ENCODE measurements at places on chromosomes 12 and 14. TPM values are rescaled to one million over a fixed set of nuclear protein-coding genes. Genes with fewer than 3 reads are reported as not detected.

DNA sequence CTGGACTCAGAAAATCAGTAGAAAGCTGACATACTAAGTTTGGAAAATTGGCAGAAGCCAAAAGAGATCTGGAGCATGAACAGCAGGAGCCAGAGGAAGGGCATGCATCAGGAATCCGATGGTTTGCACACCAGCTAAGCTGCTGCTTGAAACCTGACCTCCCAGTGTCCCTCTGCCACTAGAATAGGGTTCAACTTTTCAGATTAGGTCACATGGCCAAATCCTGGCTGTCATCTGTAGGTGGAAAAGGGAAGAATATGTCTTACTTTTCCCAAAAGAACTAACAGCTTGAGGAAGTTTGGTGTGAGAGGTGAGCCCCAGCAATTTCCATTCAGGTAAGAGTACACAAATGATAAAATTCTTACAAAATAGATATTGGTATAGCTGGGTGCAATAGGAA lies 732.6 kb downstream of the RERGL start:
- DNase-seq = no peak
- no peak overlapping the region for H3K27ac ChIP-seq
- no peaks in the 10 kb centered on the region for H3K36me3 ChIP-seq
- no peak overlapping the region for H3K4me3 ChIP-seq
- no peaks in the 10 kb centered on the region for H3K27me3 ChIP-seq
- no peaks in the 10 kb centered on the region for H3K4me1 ChIP-seq

DNA sequence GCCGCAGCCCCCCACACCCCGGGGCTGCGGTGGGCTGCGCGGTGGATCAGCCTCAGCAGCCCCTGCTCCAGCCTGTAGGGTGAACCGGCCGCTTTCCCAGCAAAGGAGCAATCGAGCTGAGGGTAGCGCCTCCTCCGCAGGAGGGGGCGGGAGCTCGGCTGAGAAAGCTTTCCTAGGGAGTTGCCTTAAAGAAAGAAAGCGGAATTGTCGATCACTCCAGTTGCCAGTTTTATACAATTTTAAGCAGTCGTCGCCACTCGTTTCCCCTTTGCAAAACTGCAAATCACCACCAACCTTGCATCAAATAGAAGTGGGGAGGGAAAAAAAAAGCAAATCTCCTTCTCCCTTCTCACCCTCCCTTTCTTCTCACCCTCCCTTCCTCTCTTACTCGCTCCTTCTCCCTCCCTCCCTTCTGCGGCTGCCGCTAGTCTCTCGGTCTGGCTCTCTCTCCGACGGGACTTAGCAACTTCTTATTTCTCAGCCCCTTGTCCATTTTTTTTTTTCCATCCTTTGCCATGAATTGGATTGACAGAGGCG lies at the start of gene PDE3A:
Gene PDE3A (plus strand): TSS at position 424 of the 537 bp plus-strand sequence. CDS start 748 bp downstream, outside the sequence.
- no peaks in the 10 kb centered on the region for H3K4me1 ChIP-seq
- H3K27me3 ChIP-seq = no peaks in the 10 kb centered on the region
- peak within 1 kb of the TSS; percentile 85 for H3K27ac ChIP-seq
- peak; percentile 81 for DNase-seq
- H3K36me3 ChIP-seq = no peaks in the 10 kb centered on the region

GRCh38 chr14:95352481-95352880 lies 32.8 kb upstream of the CLMN start:
- H3K36me3 ChIP-seq = no peaks in the 10 kb centered on the region
- H3K27ac ChIP-seq = no peak overlapping the region
- no peaks in the 10 kb centered on the region for H3K4me1 ChIP-seq
- H3K27me3 ChIP-seq = no peaks in the 10 kb centered on the region

The MSI1 gene
- total RNA-seq = 16.0 TPM

GRCh38 chr14:58356268-58356667 lies 39.5 kb upstream of the TOMM20L start:
- DNase-seq = no peak
- H3K27me3 ChIP-seq = no peaks in the 10 kb centered on the region
- H3K36me3 ChIP-seq = peaks cover 14% of the 10 kb centered on the region
- no peak overlapping the region for H3K27ac ChIP-seq
- H3K4me3 ChIP-seq = no peak overlapping the region

- DNase-seq = no peak
- no peak overlapping the region for H3K4me3 ChIP-seq
- no peak overlapping the region for H3K27ac ChIP-seq
- no peaks in the 10 kb centered on the region for H3K27me3 ChIP-seq
These were observed 93.1 kb downstream of the ADCK1 start for GRCh38 chr14:77892890-77893484.

GRCh38 chr14:80491650-80492049 lies 280.3 kb upstream of the DIO2 start:
- DNase-seq = no peak
- no peaks in the 10 kb centered on the region for H3K36me3 ChIP-seq
- H3K27me3 ChIP-seq = no peaks in the 10 kb centered on the region
- no peak overlapping the region for H3K4me3 ChIP-seq
- H3K4me1 ChIP-seq = no peaks in the 10 kb centered on the region

The RAD9B gene
- total RNA-seq = 0.53 TPM

The EPYC gene
- 0.39 TPM for total RNA-seq

The RASAL1 gene
- total RNA-seq = 0.43 TPM

GRCh38 chr14:100586403-100587085 lies 673 bp downstream of the BEGAIN start:
- H3K4me1 ChIP-seq = peaks cover 5% of the 10 kb centered on the region
- peaks cover 11% of the 10 kb centered on the region for H3K27me3 ChIP-seq
- peak; percentile 34 for DNase-seq

The SCN8A gene
- total RNA-seq = 6.5 TPM

DNA sequence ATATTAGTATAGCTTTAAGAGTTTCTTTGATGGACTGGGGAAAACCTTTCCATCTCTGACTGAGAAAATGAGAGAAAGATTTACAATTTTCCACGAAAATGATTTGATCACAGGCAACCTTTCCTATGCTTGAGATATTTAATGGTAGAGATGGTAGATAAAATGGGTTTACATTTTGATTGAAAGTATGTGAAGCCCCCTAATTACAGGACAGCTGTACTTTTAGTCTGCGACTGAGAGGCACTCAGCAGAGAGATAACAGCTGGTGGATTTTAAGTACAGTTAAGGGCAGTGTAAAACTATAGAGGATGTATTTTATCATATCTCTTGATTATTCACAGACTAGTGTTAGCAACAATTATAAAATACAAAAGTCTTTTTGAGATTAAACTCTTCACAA lies 40.7 kb downstream of the C12orf50 start:
- H3K4me1 ChIP-seq = no peaks in the 10 kb centered on the region
- no peaks in the 10 kb centered on the region for H3K27me3 ChIP-seq
- H3K36me3 ChIP-seq = no peaks in the 10 kb centered on the region
- no peak for DNase-seq

The LMNTD1 gene
- not detected for total RNA-seq

The KLRC2 gene
- 4.1 TPM for total RNA-seq

DNA sequence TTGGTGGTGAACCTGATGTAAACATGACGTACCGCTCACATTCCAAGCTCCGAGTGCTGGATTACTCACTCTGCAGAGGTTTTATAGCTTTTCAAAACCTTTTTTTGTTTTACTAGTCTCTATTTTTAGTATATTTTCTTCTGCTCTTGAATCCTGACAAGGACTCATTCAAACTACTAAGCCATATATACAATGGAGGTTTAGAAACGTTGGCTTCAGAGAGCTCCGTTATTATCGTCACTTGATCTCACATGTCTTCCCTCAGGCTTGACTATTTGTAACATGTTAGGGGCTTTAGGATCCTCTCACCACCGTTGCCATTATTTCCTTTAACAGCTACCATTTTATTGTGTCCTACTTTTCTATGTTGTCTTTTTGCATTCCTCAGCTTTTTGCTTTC lies 1321.5 kb upstream of the FLRT2 start:
- H3K27ac ChIP-seq = no peak overlapping the region
- no peak overlapping the region for H3K4me3 ChIP-seq
- H3K36me3 ChIP-seq = no peaks in the 10 kb centered on the region
- no peak for DNase-seq

DNA sequence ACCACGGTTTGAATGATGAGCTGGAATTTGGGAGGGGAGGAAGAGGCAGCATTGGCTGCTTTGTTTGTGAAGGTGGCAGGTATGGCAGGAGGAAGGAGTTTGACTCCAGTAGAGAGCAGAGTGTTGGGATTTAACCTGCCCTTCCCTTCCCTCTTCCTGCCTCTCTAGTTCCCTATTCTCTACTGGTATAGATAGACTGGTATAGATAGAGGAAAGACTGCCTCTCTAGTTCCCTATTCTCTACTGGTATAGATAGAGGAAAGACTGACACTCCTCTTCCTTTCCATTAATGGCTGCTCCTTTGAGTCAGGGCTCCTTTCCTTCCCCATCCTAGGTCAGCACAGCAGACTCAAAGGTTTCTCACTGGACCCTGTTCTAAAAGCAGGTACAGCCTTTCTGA lies 8.4 kb upstream of the SYCP3 start:
- DNase-seq = no peak
- H3K4me1 ChIP-seq = no peaks in the 10 kb centered on the region
- no peak overlapping the region for H3K4me3 ChIP-seq
- H3K36me3 ChIP-seq = peaks cover 10% of the 10 kb centered on the region
- no peak overlapping the region for H3K27ac ChIP-seq
- H3K27me3 ChIP-seq = no peaks in the 10 kb centered on the region

GRCh38 chr12:77954206-77954555 lies 123.5 kb downstream of the NAV3 start:
- H3K27ac ChIP-seq = no peak overlapping the region
- no peaks in the 10 kb centered on the region for H3K4me1 ChIP-seq
- no peaks in the 10 kb centered on the region for H3K27me3 ChIP-seq
- H3K4me3 ChIP-seq = no peak overlapping the region

The DDX11 gene
- total RNA-seq = 12.8 TPM

GRCh38 chr14:103267226-103267910 lies 66.7 kb upstream of the EIF5 start:
- DNase-seq = no peak
- H3K27ac ChIP-seq = no peak overlapping the region
- H3K4me3 ChIP-seq = no peak overlapping the region
- H3K4me1 ChIP-seq = no peaks in the 10 kb centered on the region
- H3K36me3 ChIP-seq = no peaks in the 10 kb centered on the region

The USP15 gene
- total RNA-seq = 81.9 TPM

DNA sequence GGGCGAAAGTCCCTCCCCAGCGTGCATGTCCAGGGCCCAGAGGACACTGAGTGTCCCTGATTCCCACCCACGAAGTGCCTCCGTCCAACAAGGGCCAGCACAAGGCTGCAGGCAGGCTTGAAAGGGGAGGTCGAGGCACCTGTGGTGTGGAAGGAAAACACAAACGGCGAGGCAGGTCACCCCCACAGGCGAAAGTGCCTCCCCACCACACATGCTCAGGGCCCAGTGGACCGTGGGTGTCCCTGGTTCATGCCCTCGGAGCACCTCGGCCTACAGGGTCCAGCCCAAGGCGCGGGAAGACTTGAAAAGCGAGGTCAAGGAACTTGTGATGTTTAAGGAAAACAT lies 370.4 kb downstream of the ALG10 start:
- no peak overlapping the region for H3K4me3 ChIP-seq
- no peaks in the 10 kb centered on the region for H3K36me3 ChIP-seq
- H3K27me3 ChIP-seq = no peaks in the 10 kb centered on the region

DNA sequence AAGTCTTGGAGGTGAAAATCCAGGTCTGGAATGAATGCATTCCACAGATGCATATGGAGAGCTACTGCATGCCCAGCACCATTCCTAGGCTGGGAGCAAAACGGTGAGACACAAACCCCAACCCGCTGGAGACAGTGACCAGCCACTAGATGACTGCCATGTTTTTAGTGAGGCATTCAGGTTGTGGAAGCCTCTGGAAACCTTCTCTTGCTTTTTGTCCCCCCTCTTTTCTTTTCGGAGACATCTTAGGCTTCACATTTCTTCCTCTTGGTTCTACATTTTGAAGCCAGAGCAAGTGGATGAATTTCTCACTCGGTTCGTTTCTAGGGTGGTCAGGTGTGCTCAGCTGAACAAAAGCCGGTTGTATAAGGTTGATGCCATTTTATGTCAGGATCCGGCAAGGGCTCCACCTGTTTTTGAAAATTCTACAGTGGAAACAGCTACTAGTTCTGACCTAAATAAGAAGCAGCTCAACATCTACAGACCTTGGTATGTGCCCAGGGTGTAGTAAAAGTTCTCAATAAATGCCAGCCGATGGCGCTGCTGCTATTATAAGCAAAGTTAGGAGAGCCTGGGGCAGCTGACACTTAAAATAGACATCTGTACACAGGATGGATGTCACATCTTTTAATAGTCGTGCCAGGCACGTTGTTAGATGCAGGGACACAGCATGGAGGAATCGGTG lies 1.8 kb upstream of the ZNF839 start:
- no peaks in the 10 kb centered on the region for H3K36me3 ChIP-seq
- peak overlapping the region; percentile 64 for H3K4me3 ChIP-seq
- H3K27ac ChIP-seq = peak overlapping the region; percentile 34
- H3K4me1 ChIP-seq = peaks cover 50% of the 10 kb centered on the region
- DNase-seq = no peak

The HOXC10 gene
- total RNA-seq = not detected

DNA sequence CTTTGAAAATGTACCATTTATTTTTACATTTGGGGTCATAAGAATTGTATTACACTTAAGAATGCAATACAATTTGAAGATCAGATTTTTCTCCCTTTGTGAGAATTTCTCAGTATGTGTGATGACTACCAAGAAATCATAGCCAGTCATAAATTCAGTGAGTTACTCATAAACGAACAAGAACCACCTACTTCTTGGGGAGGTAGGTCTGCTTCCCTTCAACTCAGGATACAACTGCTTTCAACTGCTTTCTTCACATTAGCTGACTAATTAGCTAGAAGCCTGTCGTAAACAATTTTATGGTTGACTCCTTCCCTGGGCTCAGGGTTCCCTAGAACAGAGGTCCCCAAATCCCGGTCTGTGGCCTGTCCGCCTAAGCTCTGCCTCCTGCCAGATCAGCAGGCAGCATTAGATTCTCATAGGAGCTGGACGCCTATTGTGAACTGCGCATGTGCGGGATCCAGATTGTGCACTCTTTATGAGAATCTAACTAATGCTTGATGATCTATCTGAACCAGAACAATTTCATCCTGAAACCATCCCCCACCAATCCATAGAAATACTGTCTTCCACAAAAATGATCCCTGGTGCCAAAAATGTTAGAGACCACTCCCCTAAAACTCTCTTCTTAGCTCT lies 3.7 kb downstream of the ANG start:
- no peak overlapping the region for H3K4me3 ChIP-seq
- DNase-seq = no peak
- H3K36me3 ChIP-seq = no peaks in the 10 kb centered on the region
- H3K27ac ChIP-seq = no peak overlapping the region

GRCh38 chr12:22306311-22306710 lies 28.2 kb downstream of the ST8SIA1 start:
- no peak overlapping the region for H3K27ac ChIP-seq
- H3K4me1 ChIP-seq = no peaks in the 10 kb centered on the region
- no peaks in the 10 kb centered on the region for H3K27me3 ChIP-seq
- no peaks in the 10 kb centered on the region for H3K36me3 ChIP-seq
- peak; percentile 61 for DNase-seq

DNA sequence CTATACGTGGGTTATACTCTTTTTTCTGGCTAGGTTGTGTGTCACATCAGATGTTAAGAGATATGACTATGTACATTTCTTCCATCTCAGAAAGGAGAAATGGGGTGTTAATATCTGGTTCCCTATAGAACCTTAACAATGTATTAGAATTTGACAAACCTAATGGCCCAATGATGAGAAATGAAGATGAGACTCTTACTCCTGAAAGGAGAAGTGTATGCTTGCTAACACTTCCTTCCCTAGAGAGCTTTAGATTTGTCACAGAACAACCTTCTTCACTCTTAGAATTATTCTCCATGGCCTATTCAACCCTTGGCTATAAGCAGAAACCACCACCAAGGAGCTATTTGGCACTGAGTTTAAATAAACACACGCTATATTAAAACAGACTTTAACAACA lies 839.6 kb downstream of the GALC start:
- no peak overlapping the region for H3K4me3 ChIP-seq
- H3K36me3 ChIP-seq = no peaks in the 10 kb centered on the region
- H3K4me1 ChIP-seq = peaks cover 16% of the 10 kb centered on the region
- no peaks in the 10 kb centered on the region for H3K27me3 ChIP-seq
- peak; percentile 20 for DNase-seq
- H3K27ac ChIP-seq = no peak overlapping the region

All from astrocyte (in vitro differentiated cells and primary cell).